ENCODE measurements at places on chromosomes 7 and 10. TPM values are rescaled to one million over a fixed set of nuclear protein-coding genes. Genes with fewer than 3 reads are reported as not detected.
A peak's percentile ranks its signal among the peaks of the same experiment; 100 is the strongest.

Gene POLR2J2
- total RNA-seq = 56.4 TPM

DNA sequence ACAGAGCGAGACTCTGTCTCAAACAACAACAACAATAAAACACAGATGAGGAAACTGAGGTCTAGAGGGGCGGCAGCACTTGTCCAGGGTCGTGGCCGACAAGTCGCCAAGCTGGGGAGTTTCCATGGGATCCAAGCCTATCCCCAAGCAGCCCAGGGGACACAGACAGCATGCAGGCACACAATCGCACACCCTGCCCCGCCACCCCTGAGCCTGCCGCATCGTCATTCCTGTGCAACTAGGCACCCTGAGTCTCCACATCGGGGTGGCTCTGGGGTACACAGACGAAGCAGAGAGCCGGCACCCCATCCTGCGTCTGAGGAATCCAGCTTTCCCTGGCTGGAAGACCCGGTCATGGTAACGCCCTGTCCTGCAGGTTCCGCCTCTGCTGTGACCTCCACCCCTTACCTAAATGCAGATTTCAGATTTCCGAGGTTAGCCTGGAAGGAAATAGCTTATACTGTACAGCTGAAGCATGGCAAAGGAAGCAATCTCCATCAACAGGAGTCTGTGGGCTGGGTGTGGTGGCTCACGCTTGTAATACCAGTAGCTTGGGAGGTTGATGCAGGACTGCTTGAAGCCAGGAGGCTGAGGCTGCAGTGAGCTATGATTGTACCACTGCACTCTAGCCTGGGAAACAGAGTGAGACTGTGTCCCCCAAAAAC, 136.1 kb upstream of the TNRC18 start:
- H3K36me3 ChIP-seq = no peaks in the 10 kb centered on the region
- H3K27me3 ChIP-seq = no peaks in the 10 kb centered on the region
- H3K27ac ChIP-seq = no peak overlapping the region

Gene HOXA2
- total RNA-seq = not detected

Gene GRID1
- total RNA-seq = not detected

Gene TMEM139
- total RNA-seq = 0.91 TPM

Gene LEP
- total RNA-seq = not detected

Gene STMP1
- total RNA-seq = 18.2 TPM

DNA sequence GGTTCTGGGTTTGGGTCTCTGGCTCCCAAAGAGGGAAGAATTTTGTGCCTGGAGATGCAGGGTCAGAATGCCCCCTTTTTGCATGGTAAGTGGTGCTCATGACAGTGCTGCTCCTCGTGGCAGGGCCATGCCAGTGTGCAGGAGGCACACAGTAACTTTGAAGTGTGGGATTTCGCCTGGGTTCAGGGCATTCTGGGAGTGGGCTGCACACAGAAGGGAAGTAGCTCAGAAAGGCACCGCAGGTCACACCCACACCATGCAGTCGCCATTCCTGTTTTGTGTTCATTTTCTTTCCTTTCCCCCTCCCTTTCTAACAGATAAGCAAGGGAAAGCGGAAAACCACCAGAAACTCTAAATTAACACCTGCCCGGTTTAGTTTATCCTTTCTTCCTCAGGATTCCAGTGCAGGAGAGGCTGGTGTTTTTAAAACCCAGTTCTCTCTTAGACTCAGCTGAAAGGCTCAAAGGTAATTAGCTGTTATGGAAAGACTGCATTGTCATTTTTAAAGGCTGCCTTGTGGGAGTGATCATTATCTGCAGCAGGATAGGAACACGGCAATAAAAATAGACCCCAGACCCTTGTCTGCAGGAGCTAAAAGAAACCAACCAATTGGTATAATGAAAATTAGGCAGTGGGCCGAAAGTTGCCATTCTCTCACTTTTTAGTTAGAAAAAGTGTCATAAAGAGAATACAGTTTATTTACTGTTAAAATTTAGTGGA, 50.2 kb downstream of the EEPD1 start:
- no peak for DNase-seq
- no peaks in the 10 kb centered on the region for H3K36me3 ChIP-seq
- peaks cover 30% of the 10 kb centered on the region for H3K4me1 ChIP-seq

GRCh38 chr10:11318826-11319598, 292.4 kb downstream of the USP6NL start:
- H3K27ac ChIP-seq = peak overlapping the region; percentile 16
- H3K27me3 ChIP-seq = no peaks in the 10 kb centered on the region
- no peak for DNase-seq
- peaks cover 96% of the 10 kb centered on the region for H3K36me3 ChIP-seq
- peaks cover 24% of the 10 kb centered on the region for H3K4me1 ChIP-seq
- H3K4me3 ChIP-seq = no peak overlapping the region

Gene ANKRD1
- not detected for total RNA-seq

Gene C10orf105
- 0.52 TPM for total RNA-seq

DNA sequence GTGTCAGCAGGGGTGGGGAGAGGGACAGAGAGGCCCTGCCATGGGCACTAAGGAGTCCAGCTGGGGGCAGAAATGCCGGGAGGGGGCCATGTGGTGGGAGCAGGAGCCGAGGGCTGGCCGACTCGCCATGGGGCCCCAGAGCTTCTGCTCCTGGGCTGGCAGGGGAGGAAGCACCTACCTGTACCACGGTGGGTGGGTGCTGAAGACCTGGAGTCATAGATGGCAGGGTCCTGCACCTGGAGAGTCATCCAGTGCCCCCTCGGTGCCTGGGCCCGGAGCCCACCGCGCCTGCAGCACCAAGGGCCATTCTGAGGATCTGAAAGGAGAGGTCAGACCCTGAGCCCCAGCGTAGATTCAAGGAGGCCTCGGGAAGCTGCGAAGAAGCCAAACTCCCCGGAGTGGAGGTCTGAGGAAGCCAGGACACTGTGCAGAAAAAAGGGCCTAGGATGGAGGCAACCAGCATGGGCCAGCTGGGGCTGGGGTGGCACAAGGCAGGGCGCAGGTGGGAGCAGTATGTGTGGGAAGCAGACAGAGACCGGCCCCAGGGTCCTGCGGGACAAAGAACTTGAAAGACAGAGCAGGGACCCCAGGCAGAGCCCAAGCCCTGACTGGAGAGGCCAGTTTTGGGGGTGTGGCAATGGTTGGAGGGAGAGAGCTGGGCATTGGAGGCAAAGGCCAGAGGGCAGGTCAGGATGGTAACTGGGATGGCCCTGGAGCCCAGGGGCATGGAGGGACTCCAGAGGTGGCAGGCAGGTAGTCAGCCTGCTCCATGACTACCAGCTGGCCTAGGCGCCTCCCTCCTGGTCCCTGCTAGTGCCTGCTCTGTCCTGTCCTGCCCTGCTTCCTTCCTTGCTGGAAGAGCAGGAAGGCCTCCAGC, 26.7 kb upstream of the SMARCD3 start:
- no peak overlapping the region for H3K27ac ChIP-seq
- H3K36me3 ChIP-seq = no peaks in the 10 kb centered on the region
- H3K27me3 ChIP-seq = no peaks in the 10 kb centered on the region
- no peak overlapping the region for H3K4me3 ChIP-seq

Gene SLC25A13
- 14.5 TPM for total RNA-seq

DNA sequence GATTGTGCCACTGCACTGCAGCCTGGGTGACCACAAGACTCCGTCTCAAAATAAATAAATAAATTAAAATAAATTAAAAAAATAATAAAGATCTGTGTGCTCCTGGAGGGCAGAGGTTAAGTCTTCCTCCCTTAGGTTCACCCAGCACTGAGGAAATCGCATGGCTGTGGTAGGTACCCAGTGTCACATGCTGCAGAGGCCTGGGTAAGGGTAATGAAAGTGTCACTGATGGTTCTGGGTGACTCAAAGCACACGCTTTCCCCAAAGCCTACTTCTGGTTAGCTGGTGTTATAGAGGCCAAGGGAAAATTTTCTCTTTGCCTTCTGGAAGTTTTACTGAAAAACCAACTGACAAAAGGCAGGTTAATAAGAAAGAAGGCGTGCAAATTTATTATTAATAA, 88.8 kb upstream of the ITGB1 start:
- no peak overlapping the region for H3K4me3 ChIP-seq
- peaks cover 1% of the 10 kb centered on the region for H3K4me1 ChIP-seq
- H3K27ac ChIP-seq = no peak overlapping the region
- no peaks in the 10 kb centered on the region for H3K27me3 ChIP-seq
- no peak for DNase-seq

Gene NUTM2B
- 2.4 TPM for total RNA-seq

DNA sequence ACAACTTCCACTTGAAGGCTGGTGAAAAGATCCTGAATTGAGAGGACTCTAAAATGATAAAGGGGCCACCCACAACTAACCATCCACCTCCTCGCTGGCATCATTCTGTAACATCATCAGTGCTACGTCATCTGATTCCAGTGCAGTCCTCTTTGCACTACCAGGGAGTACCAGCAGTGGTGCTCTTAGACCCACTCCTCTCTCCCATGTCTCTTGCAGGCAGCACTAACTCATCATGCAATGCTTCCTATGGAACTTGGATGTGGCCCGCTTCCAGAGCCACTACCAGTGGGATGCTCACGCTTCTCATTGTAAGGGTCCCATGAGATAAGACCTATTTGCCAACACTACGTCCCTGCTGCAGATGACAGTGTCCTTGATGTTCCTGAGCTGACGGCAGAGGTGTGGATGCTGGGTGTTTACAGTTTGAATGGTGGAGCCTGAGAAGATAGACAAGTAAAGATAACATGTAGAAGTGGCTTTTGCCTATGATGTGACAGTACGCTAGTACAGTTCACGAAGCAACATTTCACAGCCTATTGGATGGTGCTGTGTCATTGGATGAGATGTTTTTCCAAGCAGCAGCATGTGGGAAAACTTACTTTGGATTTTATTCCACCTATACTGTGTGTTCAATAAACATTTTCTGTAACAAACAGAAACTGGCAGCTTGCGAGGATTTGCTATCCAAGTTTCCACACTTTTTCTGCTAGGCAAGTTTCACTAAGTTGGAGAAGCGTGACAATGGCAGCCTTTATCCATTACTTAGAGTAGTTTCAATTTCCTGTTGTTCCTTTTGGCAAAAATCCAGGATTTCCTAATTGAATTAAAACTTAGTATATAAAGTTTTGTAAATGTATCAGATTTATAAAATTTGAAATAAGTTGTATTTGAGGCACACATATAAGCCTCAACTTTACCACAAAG, 35.8 kb upstream of the COBL start:
- no peak overlapping the region for H3K27ac ChIP-seq
- no peaks in the 10 kb centered on the region for H3K36me3 ChIP-seq
- DNase-seq = no peak
- H3K4me1 ChIP-seq = no peaks in the 10 kb centered on the region

DNA sequence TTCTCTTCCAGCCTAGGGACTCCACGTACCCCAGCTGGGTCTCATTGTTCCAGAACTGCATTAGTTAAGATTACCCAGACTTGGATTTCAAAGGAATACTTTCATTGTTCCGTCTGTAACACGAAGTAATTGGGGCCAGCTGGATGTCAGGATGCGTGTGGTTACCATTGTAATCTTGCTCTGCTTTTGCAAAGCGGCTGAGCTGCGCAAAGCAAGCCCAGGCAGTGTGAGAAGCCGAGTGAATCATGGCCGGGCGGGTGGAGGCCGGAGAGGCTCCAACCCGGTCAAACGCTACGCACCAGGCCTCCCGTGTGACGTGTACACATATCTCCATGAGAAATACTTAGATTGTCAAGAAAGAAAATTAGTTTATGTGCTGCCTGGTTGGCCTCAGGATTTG, 21.0 kb downstream of the LRRC17 start:
- H3K27me3 ChIP-seq = peaks cover 2% of the 10 kb centered on the region
- no peak for DNase-seq
- H3K36me3 ChIP-seq = no peaks in the 10 kb centered on the region
- H3K4me1 ChIP-seq = no peaks in the 10 kb centered on the region
- no peak overlapping the region for H3K4me3 ChIP-seq
- no peak overlapping the region for H3K27ac ChIP-seq

DNA sequence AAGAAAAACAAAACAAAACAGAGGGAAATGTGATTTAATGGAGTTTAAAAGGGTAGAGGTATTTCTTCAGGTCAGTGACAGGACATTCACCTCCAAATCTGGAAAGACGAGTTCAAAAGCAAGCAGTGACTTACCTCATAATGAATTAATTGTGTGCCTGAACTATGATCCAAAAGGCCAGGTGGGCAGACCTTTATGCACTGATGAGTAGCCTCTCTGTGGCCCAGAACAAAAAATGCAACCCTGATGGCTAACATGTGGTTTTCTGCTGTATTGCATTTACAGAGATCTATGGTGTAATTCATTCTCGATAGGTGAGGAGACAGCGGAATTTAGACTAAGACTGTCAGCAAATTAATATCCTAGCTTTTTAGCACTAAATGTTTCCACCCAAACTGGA, 142.0 kb downstream of the HDAC9 start:
- no peaks in the 10 kb centered on the region for H3K27me3 ChIP-seq
- H3K27ac ChIP-seq = no peak overlapping the region
- no peak for DNase-seq
- no peak overlapping the region for H3K4me3 ChIP-seq
- H3K36me3 ChIP-seq = no peaks in the 10 kb centered on the region

Gene CALML3
- total RNA-seq = not detected

Gene CAMK2G
- total RNA-seq = 58.8 TPM

DNA sequence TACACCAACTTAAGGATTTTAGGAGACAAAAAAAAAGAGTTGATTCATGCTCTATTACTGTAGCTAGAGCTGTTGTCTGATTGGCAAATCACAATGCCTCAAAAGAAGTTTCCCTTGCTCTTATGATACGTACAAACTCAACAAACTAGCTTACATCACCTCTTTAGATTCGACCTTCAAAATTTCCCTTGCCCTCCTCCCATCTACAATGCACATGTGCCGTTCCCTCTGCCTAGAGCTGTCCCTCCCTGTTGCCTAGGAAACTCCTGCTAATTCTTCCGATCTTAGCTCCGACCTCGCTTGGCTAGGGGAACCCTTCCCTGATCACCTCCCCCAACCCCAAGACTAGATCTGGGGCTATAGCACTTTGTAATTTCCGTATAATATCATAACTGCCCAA, 55.4 kb downstream of the MAP3K8 start:
- no peak overlapping the region for H3K4me3 ChIP-seq
- H3K27me3 ChIP-seq = no peaks in the 10 kb centered on the region
- H3K27ac ChIP-seq = no peak overlapping the region
- no peak for DNase-seq
- peaks cover 5% of the 10 kb centered on the region for H3K4me1 ChIP-seq
- no peaks in the 10 kb centered on the region for H3K36me3 ChIP-seq

- H3K4me3 ChIP-seq = no peak overlapping the region
- DNase-seq = no peak
Measured at GRCh38 chr10:33286157-33286934, 48.1 kb downstream of the NRP1 start.

Gene PNLIPRP3
- total RNA-seq = not detected

DNA sequence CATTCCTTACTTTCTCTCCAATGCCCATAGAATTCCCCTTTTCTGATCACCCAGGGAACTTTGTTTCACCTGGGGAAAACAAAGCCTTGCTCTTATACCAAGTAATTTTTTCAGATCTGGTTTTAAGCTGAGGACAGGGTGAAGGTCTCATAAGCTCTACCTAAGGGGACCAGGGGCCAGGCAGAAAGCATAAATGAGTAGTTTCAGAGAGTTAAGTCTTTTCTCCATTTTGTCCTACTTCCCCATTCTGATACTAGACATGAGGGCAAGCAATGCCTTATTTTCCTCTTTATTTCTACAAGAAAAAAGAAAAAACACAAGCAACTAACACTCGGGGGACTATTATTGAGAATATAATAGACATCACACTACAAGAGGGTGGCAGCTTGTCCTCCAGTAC, 2.9 kb downstream of the AKR1D1 start:
- H3K27me3 ChIP-seq = no peaks in the 10 kb centered on the region
- no peak overlapping the region for H3K4me3 ChIP-seq
- no peaks in the 10 kb centered on the region for H3K4me1 ChIP-seq
- H3K36me3 ChIP-seq = no peaks in the 10 kb centered on the region
- H3K27ac ChIP-seq = no peak overlapping the region
- DNase-seq = no peak

Gene TMEM243
- 98.0 TPM for total RNA-seq

Data from CD4-positive, CD25-positive, alpha-beta regulatory T cell (primary cell).